ENCODE measurements at places on chromosomes 2 and 18. TPM values are rescaled to one million over a fixed set of nuclear protein-coding genes. Genes with fewer than 3 reads are reported as not detected.

DNA sequence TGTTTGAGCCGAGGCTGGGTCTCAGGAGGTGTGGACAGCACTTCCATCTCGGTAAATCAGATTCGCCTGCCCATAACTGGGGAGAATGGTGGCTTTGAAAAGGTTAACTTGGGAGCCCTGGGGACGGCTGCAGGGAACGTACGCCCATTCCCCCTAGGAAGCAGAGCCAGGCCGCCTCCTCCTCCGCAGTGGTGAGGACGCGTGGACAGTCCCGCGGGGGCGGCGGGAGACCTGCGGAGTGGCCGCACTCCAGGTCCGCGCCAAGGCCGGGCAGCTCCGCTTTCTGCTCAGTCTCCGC, 845 bp upstream of the MYCN start:
- peaks cover 4% of the 10 kb centered on the region for H3K27me3 ChIP-seq
- peaks cover 28% of the 10 kb centered on the region for H3K4me1 ChIP-seq
- no peaks in the 10 kb centered on the region for H3K36me3 ChIP-seq
- DNase-seq, result no peak
- H3K4me3 ChIP-seq, result peak overlapping the region; percentile 19

- no peak overlapping the region for H3K4me3 ChIP-seq
- H3K27ac ChIP-seq, result no peak overlapping the region
- DNase-seq, result no peak
- H3K4me1 ChIP-seq, result peaks cover 16% of the 10 kb centered on the region
Observed at GRCh38 chr18:686339-687111, 25.9 kb downstream of the ENOSF1 start.

DNA sequence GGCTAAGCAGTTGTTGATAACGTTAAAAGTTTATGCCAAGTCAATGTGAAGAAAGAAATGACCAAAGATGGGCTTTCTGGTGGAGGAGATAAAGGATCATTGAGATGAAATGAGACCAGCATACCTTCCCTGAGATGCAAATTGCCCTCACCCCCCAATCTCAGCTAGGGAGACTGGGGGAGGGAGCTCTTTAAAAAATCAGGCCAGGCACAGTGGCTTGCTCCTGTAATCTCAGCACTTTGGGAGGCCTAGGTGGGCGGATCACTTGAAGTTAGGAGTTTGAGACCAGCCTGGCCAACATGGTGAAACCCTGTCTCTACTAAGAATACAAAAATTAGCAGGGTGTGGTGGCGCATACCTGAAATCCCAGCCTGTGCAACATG, 30.9 kb upstream of the KCMF1 start:
- DNase-seq, result no peak
- no peaks in the 10 kb centered on the region for H3K36me3 ChIP-seq
- peak overlapping the region; percentile 82 for H3K27ac ChIP-seq
- no peaks in the 10 kb centered on the region for H3K27me3 ChIP-seq
- H3K4me3 ChIP-seq, result no peak overlapping the region

Gene UNC80
- not detected for polyA plus RNA-seq

Measured in CD4-positive, alpha-beta memory T cell (primary cell).